ENCODE measurements at places on chromosomes 3 and 15. TPM values are rescaled to one million over a fixed set of nuclear protein-coding genes. Genes with fewer than 3 reads are reported as not detected.

- no peak for DNase-seq
Measured at GRCh38 chr3:196216681-196217211, 412 bp downstream of the SLC51A start.

DNA sequence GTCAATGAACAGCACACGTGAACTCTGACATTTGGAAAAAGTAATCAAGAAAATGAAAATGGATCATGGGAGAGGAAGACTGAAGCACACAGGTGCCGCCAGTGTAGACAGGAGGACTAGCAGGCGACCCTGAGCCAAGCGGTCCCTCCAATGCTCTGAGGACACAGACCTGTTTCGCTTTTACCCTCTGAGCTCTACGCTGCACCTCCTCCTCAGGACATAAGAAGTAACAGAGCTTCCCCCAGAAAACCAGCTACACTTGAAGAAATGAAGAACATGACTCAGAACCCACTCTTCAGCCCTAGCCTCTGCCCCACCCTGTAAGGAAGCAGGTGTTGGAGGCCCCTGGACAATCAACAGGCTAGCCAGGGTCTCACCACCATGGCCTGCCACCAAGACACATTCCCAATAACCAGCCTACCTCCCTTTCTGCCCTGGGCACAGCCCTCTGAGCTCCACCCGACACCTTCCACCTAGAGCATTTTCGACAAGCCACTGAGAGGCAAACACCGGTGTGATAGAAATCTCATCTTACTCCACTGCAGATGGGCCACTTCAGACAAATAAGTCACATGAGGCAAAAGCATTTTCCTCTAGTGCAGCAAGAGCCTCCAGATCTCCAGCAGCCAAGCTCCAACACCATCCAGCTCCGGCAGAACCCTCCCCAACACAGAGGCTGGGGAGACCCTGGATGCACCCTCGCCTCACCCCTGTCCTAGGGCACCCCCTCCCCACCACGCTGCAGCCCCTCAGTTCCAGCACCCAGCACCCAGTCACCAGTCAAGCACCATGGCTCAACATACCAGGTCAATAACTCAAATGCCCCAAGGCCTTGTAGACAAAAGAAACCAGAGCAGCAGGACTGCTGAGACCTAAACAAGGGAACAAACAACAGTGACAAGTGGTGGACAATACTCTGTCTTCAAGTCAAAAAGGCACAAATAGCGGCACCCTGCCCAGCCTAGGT lies 11.4 kb downstream of the FAM174B start:
- DNase-seq: no peak

The FSD2 gene
- total RNA-seq: not detected

The PLSCR2 gene
- total RNA-seq: not detected

The EDC3 gene
- 45.1 TPM for total RNA-seq

DNA sequence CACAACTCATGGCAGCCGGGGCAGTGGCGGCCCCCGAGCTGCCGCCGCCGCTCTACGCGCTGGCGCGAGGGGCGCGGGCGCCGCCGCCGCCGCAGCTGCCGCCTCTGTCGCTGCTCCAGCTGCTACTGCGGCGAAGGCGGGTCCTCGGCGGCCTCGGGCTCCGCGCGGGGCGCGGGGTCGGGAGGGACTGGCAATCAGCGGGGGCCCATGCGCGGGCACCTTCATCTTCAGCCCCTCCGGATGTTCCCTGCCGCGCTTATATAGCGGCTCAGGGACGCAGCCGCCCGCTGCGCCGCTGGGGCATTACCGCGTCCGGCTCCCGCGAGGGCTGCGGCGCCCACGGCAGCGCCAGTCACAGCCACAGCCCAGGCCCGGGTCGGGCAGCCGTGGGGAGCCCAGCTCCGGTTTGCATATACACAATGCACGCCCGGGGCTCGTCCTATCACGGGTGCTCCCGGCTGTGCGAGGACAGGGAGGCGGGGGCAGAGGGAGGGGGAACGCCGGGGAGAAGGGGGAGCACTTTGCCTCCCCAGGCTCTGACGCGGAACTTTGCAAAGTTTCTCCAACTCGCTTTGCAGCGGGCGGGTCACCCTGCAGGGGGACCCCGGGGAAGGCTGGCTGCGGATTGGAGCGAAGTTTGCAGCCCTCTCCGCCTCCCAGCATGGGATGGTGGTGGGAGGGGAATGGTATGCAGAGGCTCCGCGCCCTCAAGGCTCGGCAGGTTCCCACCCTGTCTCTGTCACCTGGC lies at the start of gene VGLL3:
Gene VGLL3 (minus strand): TSS at position 416 of the 748 bp plus-strand sequence. CDS start 406 bp downstream, at position 10.
- DNase-seq: no peak

The ACAA1 gene
- 49.0 TPM for total RNA-seq

The C2CD4A gene
- not detected for total RNA-seq

DNA sequence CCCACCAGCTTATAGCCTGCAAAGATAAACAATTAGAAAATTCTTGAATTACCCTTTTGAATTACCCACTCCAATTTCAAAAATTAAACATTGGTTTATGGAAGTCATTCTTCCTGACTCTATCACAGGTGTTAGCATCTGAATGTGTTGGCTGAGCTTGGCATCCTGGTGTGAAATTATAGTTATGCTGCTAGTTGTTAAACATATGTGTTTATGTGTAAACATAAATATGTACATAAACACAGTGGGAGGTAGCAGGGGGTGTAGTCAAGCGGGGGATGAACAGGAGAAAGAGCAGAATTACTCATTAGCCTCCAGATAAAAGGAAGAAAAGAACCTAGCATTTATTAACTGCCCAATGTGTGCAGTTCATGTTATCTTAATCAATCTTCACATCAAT lies 530.2 kb downstream of the MCTP2 start:
- DNase-seq: no peak

The PEX11A gene
- total RNA-seq: 7.1 TPM

DNA sequence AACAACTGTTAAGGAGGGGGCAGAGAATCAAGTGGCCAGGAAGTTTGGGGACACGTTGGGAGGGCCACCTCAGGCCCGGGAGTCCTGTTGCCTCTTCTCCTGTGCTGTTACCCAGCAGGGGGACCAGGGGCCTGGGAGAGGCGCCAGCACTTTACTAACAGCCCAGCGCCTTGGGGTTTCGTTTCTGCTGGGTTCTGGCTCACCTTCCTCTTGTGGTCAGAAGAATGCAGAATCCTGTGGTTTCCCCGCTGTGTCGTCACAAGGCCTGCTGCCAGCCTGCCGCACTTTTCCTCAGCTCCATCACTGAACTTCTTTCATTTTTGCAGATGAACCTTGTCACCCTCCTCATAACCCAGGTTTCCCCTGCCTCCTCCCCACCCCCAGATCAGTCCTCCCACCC lies 67.7 kb downstream of the SLC30A4 start:
- DNase-seq: peak; percentile 73

DNA sequence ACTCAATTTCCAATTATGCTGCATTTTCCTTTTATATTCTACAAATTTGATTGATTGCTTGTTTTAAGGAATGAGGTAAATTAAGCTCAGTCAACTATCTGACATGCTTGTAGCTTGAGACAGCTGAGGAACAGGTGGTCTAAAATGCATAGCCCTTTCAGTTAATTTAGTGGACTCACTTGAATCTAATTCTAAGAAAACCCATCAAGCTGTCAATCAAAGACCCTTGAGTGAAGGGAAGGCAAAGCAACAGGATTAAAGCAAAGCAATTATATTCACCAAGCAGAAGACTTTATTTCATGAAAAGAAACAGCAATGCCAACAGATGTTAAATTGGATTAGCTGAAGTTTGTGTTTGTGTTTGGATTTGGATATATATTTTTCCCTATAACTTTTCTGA lies 228.5 kb downstream of the ARPP21 start:
- DNase-seq: no peak

GRCh38 chr3:41602121-41602520 lies 359.8 kb downstream of the ULK4 start:
- DNase-seq: no peak

The CPEB1 gene
- not detected for total RNA-seq

GRCh38 chr3:147799601-147800000 lies 390.4 kb downstream of the ZIC1 start:
- DNase-seq: no peak

The SCG5 gene
- total RNA-seq: 1.7 TPM

GRCh38 chr3:126523745-126524428 lies at the start of gene CHST13:
TSS of gene CHST13 (plus strand) at chr3:126524155. CDS start at chr3:126524333, 178 bp downstream.
- DNase-seq: no peak

The PAK6 gene
- total RNA-seq: 19.9 TPM

The EBLN2 gene
- total RNA-seq: 5.1 TPM

The ARGFX gene
- total RNA-seq: not detected

DNA sequence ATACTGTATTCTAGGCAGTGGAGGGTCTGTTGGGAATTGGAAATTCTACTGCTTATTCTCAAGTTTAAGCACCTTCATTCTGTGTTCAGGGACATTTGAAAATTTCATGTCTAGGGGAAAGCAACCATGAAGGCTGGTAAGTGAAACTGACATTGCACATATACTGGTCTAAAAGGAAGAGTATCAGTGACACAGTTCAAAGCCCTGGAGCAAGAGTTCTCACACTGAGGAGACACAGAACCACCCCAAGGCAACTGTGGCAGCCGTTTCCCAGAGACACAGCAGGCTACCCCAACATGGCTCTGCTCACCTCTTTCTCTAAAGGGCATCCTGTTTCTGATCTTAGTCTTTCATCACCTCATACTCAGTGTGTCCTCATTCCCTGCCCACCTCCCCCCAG lies 67.5 kb downstream of the KCNMB2 start:
- no peak for DNase-seq

The CFAP91 gene
- 0.96 TPM for total RNA-seq

- DNase-seq: no peak
Measured at GRCh38 chr3:40768046-40768445, 243.3 kb downstream of the ZNF621 start.

DNA sequence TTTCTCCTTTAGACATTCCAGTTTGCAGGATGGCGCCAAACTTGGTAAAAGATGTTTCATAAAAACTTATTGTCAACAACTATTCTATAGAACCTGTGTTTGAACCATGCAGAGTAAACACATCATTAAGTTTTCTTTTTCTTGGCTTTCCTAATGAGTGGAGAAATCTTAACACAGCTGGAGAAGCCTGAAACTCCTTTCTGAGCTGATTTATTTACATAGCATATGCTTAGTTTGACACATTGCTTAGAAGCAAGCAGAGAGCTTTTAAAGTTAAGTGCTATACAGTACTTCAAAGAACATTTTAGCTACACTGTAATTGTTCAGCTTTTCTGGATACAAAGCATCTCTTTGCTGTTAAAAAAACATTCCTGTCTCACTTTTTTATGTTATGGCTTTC lies 61.0 kb upstream of the PAQR5 start:
- no peak for DNase-seq

- no peak for DNase-seq
Measured at GRCh38 chr15:78111788-78112187, 19.4 kb downstream of the SH2D7 start.

- no peak for DNase-seq
Measured at GRCh38 chr15:45586601-45587094, 531 bp upstream of the BLOC1S6 start.

The PP2D1 gene
- not detected for total RNA-seq

DNA sequence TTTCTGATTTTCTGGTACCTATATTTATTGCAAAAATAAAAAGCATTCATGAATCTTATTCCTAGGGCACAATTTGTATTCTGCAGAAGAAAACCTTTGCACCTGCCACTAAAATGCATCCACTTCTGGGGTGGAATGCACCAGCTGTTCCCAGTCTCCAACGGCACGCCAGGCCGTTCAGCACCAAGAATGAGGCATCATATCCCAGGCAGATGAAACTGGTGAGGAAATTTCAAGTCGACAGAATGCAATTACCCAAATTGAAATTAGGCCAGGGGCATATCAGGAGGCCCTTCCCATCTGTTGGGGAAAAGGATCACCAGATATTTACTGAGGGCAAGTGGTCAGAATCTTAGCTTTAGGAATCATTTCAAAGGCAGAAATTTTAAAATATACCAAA lies 13.6 kb upstream of the RBMS3 start:
- no peak for DNase-seq

The PHLDB2 gene
- 143 TPM for total RNA-seq

DNA sequence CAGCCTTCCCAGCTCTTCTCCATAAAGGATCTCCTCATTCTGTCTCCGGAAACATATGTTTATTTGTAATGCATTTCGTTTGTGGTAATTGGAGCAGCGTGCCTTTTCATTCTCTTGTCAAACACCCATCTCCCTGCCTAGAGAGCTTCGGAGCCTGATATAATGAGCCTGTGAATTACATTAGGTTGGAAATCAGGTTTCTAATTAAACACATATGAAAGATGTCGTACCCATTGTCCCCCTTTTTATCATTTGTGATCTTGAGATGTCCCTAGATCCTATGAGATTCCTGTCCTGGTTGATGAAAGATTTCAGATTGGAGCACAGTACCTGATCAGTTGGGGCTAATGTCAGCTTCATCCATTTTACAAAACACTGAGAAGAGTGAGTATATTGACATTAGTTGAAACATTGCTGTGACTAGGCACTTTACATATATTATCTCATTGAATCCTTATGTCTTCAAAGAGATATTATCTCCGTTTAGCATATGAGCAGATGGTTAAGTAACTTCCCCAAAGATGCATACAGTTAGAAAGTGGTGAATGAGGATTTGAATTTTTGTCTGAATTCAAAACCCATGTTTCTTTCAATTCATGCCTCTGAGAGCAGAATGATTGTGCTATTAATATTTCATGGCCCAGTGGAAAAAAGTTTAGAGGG lies 23.1 kb downstream of the SYN2 start:
- DNase-seq: no peak

- DNase-seq: no peak
Measured at GRCh38 chr3:16839271-16840100, 45.3 kb upstream of the PLCL2 start.

- no peak for DNase-seq
Measured at GRCh38 chr3:186544281-186544680, at the start of gene CRYGS. TSS of gene CRYGS (minus strand) at chr3:186544380. CDS start at chr3:186544326, 54 bp downstream.

DNA sequence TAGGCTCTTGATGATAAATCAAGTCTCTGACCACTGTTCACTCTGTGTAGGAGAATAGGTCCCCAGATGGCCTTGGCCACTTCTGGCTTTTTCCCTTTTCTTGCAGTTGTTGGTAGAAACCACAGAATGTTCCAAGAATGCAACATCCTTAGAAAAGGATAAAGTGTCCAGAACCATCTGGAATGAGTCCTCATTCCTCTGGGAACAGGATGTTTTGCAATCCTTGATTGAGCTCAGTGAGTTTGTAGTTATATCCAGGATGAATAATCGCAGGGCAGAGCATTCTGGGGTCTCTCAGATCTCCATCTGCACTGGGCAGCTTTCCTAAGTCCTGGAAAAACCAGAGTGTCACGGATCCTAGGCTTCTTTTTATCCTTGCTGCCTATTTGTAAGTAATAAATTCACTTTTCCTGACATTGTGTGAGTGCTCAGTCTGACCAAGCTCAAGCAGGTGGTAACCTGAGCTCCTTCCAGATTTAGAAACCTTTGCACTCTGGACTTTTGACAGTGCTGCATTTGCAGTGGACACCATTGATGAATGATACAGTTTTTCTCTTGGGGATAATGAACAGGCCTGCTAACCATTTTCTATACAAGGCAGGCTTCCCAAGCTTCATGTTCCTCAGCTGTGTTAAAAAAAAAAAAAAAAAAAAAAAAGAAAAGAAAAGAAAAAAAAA lies 1028.6 kb downstream of the OTOL1 start:
- DNase-seq: no peak

- no peak for DNase-seq
Measured at GRCh38 chr3:129023909-129024308, 22.8 kb downstream of the EFCC1 start.

- DNase-seq: peak; percentile 18
Measured at GRCh38 chr15:90902840-90903732, at the start of gene MAN2A2. TSS of gene MAN2A2 (plus strand) at chr15:90903302. CDS start at chr15:90904208, 906 bp downstream.

Data from HCT116 (cell line).